ENCODE measurements at places on chromosomes 6 and 20.

DNA sequence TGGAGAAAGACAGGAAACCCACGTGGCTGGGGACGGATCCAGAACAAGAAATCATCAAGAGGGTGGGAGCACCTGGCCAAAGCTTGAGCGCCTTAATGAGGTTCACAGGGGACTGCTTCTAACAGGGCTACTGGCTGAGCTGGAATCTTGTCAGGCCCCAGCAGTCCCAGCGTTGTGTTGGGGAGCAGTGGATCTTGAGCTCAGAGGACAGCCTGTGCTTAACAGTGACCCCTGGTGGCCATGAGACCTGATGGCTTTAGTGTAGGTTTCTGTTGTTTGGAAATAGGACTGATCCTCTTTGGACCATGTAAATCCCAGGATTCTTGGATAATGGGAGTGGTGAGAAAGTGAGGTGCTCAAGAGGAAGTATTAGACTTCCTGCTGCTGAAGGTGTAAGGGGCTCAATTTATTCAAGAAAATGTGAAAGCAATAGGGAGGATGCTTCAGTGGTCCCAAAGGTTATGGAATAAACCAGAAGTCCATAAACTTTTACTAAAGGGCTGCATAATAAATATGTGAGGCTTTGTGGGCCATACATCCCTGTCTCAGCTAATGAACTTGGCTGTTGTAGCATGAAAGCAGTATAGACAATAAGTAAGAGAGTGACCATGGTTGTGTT lies 216.2 kb downstream of the NFATC2 start:
- peak; percentile 65 for DNase-seq

DNA sequence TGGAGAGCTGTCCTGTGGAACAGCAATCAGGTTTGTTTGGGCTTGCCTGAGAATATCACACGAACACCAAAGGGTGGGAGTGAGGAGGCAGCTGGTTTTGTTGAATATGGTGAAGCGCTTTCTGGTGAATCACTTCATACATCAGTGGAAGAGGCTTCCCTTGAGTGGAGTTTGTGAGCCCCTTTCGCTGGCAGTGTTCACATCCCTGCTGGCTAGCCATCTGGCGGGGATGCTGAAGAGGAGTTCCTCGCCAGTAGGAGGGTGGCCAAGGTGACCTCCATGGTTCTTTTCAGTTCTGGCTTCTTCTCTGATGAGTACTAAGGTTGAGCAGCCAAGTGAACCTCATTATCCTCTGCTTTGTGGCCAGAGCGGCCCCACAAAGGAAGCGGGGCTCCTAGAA lies 37.7 kb upstream of the RNF8 start:
- DNase-seq: no peak

- DNase-seq: no peak
Measured at GRCh38 chr20:23058240-23058639, 8.8 kb upstream of the THBD start.

GRCh38 chr6:3310703-3311102 lies 52.0 kb downstream of the PSMG4 start:
- DNase-seq: no peak

GRCh38 chr6:155014670-155015300 lies 19.7 kb downstream of the TIAM2 start:
- no peak for DNase-seq

DNA sequence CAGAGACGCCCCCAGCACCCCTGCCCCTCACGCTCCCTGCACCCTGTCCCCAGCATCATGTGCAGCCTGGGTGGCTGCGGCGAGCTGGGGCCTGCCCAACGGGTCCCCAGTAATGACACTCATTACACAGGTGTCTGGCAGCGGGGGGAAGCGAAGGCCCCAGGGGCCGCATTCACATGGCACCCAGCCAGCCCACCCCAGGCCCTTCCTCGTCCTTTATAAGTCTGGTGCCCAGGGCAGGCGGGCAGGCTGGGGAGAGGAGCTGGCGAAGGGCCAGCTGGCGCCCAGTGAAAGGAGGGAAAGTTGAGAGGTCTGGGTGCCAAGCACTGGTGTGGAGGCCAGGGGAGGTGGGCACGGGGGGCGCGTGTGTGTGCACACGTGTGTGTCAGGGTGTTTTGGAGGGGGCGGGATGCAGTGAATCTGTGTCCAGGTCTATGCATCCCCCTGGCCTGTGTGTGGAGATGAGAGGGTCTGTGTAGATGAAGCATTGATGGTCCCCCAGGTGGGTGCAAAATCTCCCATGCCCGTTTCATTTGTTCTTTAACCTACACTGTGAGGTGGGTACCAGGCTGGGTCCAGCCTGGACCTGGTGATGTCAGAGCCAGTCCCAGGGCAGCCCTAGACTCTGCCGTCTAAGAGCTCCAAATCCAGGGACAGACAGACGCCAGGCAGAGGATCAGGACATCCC lies 105.3 kb downstream of the CEBPB start:
- no peak for DNase-seq

DNA sequence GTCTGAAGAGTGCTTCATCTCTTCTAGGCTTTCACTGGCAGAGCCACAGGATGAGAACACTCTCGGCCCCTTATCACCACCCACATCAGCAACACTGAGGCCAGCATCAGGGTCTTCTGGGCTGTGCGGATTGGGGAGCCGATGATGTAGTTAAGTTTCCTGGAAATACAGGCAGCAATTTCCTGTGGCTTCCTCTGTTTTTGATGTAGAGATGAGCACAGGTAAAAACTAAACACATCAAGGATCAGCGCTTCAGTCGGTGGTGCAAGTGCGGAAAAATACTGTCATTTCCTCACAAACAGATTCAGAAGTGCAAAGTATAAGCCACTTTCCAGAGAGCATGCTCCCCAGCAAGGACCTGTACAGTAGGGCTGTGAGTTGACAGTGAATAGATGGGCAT lies 62.6 kb downstream of the BACH2 start:
- no peak for DNase-seq

GRCh38 chr20:48823960-48824498 lies 3.8 kb downstream of the PREX1 start:
- DNase-seq: peak; percentile 56

DNA sequence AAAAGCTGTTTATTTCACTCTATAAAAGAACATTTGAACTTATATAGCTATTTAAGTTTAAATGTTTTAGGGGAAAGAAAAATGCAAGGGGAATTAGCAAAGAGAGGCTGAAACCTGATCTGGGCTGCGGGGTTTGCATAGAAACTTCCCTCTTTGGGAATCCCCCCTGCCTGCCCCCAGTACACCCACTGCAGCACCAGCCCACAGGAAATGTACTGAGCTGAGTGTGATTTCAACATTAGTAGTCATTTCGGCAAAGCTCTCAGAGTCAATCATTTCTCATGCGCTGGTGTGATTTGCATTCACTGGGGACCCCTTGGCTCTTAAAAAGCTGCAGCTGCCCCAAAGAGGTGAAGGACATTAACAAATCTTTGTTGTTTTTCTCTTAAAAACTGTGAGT lies 859.4 kb downstream of the MAFB start:
- DNase-seq: no peak

GRCh38 chr20:44069203-44070011 lies 117.6 kb downstream of the JPH2 start:
- DNase-seq: peak; percentile 64

DNA sequence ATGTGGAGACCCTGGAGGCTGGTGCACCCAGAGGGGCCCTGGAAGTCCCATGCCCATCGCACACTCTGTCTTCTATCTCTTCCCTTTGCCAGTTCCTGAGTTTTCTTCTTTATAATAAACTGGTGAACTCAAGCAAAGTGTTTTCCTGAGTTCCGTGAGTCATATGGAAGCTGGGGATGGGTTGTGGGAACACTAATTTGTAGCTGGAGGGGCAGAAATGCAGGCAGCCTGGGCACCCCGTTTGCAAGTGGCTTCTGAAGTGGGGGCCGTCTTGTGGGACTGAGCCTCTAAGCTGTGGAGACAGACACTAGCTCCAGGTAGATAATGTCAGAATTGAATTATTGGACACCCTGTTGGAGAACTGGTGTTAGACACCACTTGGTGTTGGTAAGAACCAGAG lies 3.2 kb upstream of the PPP1R3G start:
- DNase-seq: no peak

- no peak for DNase-seq
Measured at GRCh38 chr6:82385546-82385945, 21.9 kb downstream of the TPBG start.
